HFFc6 (cell line): ENCODE measurements at places on chromosomes 3 and 15.

DNA sequence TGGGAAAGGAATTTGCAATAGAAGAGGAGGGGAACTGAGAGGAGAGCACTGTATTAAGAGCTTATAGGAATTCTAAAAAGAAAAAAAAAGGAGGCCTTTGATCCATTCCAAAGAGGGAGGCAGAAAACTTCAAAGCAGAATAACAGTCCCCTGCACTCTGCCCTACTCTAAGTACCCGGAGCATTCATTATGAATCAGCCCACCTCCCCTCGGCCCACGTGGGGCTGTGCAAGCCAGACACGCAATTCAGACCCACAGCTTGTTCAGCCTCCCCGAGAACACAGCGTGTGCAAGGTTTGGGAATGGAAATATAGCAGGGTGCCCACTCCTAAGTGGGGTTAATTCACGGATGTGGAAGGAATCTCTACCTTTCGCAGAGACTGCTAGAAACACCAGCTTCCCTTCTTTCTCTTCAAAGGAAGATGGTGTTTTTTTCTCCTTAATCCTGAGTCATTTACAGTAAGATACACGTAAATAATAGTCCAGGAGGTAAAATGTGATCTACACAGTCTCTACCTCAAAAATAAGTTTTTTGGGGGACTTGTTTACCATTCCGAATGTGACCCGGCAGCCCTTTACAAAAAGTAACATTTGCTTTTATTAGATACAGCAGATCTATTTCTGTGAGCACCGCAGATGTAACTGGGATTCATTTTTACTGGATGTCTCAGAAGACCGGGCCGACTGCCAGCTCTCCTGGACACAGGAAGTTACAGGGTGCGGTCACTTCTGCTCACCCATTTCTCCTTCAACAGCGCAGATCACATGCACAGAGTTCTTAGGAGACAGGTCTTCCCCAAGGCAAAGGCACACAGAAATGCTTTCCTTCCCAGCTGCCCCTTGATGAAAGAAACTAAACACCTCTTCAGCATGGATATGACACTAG, 768.5 kb upstream of the CFAP20DC start:
- peak; percentile 94 for DNase-seq

DNA sequence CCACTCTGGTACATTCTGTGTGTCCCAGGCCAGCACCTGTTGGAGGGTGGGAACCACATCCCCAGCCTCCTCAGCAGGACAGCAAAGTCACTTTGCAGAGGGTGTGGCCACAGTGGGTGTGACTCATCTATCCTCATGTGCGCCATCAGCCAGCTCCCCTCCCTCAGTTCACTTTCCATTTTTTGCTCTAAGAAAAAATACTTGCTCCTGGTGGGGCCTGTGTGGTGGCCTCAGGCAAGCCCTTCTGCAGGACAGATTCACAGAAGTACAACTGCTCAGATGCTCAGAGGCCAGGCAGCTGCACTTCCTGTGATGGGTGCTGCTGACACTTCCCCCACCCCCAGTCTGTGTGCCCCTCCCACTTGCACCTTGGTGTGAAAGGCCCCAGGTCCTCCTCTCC, 78.3 kb upstream of the ALDH1L1 start:
- DNase-seq: no peak

- no peak for DNase-seq
Observed at GRCh38 chr15:90690585-90690984, 26.6 kb upstream of the BLM start.

DNA sequence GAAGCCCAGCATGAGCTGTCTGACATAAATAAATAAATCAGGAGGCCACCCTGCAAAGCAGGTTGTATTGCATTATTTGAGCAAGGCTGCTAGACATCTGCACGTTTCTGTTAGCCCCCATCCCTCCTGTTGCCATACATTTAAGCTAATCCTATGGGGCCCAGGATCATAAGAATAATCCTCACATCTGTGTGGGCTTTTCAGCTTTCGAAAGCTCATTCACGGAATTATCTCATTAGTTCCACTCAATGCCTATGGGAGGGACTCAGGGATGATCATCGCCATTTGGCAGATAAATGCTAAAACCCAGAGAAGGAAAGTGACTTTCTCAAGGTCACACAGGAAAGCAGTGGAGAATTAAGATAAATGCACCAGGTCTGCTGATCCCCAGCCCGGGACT, 123.4 kb downstream of the TLE3 start:
- DNase-seq: no peak

DNA sequence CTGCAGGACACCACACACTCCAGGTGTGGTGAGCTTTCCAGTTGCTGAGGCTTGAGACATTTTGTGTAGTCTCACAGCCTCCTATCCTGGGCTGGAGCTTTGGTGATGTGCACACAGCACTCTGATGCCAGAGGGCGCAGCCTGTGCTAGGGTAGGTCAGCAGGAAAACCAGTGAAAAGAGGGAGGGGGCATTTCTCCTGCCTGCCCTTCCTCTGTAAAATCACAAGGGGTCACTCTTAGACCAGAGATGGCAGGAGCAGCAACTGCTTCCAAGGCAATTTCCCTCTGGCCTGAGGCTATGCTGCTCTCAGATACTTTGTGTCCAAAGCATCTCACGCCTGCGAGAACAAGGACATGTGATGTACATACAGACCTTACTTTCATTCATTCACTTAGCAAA, 16.5 kb upstream of the MUSTN1 start:
- peak; percentile 34 for DNase-seq

DNA sequence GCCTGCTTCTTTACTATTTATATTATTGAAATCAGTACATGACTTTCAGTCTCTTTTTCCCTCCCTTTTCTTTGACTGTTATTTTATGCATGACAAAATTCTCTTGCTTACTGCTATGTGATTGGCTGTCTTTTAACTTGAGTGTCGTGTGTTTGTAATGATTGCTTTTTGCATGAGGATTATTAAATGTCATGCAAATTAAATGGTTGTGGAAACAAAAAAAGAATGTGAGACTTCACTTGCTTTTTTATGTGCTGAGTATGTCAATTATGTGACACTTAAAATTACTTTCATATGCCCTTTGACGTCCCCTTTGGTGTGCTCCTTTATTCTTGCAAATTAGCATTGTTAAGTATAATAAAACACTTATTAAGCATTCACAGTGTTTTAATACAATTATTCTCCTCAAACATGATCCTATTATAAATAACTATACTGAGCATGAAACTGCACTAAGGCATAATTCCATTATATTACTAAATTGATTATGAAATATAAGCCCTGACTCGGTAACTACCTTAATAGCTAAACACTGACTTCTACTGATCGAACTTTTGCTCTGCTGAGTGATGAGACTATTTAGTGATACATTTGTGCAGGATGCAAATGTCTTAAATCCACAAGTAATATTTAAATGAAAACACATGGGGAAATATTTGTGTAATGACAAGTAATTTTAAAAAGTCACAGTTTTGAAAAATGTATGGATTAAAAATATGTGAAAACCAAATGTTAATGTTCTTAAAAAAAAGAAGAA, 401.7 kb downstream of the NLGN1 start:
- no peak for DNase-seq
